IPS DF 6.9 (cell line): ENCODE measurements at places on chromosomes 6 and 20.

- DNase-seq: no peak
These were observed 192.5 kb downstream of the EPHA7 start for GRCh38 chr6:93226822-93227221.

DNA sequence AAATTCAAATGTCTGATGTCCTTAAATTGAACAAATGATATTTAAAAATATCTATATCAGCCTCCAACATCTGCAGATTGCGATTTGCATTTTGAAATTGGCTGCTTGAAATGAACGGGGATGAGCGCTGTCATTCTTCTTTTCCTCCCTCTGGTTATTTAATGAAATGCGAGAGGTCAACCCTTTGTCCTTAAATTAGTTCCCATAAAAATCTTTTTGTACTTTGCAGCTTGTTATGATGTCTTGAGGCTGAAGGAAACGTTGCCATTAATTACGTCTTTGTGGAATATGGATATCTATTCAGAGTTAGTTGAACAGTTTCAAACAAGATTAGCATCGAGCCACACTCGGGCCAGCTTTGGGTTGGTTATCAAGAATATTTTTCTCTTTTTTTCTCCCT is 140.0 kb downstream of the LINC00237 start:
- no peak for DNase-seq

DNA sequence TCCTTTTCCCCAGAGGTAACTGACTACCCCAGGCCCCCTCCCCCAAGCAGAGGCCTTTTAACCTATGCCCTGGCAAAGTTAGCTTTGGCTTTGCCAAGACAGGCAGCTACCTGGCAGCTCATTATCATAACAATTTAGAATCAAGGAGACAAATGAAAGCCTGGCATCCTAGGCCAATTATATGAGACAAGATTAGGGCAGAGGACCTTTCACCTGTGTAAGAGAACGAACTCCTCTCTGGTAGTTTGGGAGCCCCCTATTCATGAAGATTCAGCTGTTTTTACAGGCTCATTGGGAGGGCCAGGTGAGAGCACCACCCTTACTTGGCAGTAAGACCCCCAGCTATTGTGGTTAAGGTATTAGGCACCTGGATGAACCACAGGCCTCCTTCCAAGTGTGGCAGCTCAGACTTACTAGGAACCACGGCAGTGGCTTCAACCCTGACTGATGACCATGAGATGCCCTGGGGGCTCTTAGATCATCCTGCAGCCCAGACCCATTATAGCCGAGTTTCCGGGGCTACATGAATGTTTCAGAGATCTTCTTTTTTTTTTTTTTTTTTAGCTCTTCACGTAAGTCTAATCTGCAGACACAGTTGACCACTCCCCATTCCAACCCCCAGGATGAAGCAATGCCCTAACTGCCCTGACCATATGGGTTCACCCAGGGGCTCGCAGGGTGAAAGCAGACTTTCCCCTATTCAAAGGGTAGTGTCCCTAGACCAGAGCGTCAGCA is 56.2 kb downstream of the RAB44 start:
- no peak for DNase-seq

GRCh38 chr20:40563296-40563950 is 125.6 kb downstream of the MAFB start:
- DNase-seq: no peak

- no peak for DNase-seq
These were observed 525.2 kb downstream of the PKHD1 start for GRCh38 chr6:51562198-51562597.

DNA sequence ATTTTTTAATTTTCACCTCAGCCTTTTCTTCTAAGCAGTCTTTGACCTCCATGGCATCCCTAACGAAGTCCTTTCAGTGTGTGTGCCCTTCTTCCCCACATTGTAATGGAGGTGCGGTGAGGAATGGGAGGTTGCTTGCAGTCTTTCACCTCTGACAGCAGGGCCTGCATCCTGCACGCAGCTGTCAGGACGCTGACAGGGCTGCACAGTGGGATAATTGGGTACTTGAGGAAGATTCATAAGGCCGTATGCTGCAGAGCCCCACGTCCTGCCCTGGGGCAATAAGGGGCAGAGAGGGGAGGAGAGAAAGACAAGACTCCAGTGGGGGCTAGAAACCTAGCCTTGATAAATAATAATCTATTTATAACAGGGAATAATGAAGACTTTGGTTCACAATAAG is 184.7 kb downstream of the SAMD5 start:
- DNase-seq: no peak

DNA sequence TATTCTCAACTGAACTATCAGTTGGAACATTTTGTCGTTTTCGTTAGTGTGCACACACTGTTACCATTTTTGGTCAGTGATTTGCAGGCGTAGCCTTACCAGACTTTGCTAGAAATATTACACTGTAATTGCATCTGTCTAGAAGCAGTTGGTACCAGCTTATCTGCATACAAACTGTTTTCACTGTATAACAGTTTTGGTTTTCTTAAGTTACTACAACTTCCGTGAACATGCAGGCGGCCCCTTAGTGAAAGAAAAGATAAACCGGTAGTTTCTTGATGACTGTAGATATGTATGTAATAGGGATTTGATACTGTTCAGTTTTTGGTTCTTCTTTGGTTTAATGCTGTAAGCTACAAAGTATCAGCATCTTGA is 1.3 kb downstream of the DSTN start:
- DNase-seq: no peak

GRCh38 chr20:16500197-16500596 is 73.1 kb downstream of the KIF16B start:
- no peak for DNase-seq

- no peak for DNase-seq
These were observed 163.6 kb upstream of the PREP start for GRCh38 chr6:105566503-105566902.

- no peak for DNase-seq
These were observed 7.0 kb downstream of the TMEM200A start for GRCh38 chr6:130372786-130373185.

- no peak for DNase-seq
These were observed 82.3 kb downstream of the GMPR start for GRCh38 chr6:16320533-16321340.

GRCh38 chr6:47603227-47603626 is 95.2 kb upstream of the ADGRF4 start:
- DNase-seq: no peak
